Foreskin keratinocyte (primary cell): ENCODE measurements at places on chromosomes 6 and 20. TPM values are rescaled to one million over a fixed set of nuclear protein-coding genes. Genes with fewer than 3 reads are reported as not detected.

DNA sequence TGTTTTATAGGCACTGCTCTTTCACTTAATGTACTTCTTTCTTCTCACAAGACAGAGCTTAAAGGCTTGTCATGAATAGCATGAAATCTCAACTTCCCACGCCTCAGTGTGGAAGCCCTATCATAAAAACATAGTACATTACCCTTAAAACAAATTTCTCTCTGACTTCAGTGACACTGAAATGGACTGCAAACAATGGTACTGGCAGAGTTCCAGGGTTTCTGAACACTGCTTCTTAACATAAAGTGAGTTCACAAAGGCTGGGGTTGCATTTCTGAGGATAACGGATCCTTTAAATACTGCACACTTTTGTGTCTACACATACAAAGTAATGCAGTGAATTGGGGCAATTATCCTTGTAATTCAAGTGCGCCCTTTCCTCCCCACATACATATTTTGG lies 32.3 kb upstream of the PLEKHG1 start:
- DNase-seq = no peak

GRCh38 chr6:16273256-16273655 lies 34.9 kb downstream of the GMPR start:
- no peak for DNase-seq

DNA sequence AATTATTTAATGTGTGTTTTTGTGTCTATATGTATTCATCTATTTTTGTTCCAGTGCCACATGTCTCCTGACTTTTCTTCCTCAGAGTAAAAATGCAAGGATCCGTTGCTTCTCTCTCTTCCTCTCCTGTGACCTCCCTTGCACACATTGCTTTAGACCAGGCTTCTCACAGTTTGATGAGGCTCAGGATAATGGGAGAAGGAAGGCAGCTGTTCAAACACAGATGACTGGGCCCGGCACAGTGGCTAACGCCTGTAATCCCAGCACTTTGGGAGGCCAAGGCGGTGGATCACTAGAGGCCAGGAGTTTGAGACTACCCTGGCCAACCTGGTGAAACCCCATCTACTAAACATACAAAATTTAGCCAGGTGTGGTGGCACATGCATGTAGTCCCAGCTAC lies 241.9 kb downstream of the SAMD5 start:
- DNase-seq = no peak

DNA sequence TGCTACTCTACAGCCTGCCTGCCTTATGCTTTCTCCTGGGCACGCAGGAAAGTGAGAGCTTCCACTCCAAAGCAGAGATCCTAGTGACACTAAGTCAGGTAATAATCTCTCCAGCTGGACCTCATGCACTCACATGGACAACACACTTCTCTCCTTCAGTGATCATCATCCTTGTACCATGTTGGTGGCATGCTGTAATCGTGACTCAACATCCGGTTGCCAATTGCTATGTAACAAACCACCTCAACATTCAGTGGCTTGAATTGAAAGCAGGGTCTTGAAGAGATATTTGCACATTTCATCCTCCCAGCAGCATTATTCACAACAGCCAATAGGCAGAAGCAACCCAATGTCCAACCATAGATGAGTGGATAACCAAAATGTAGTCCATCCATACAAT lies 40.3 kb upstream of the PPP1R3G start:
- no peak for DNase-seq

- no peak for DNase-seq
These were observed 268.8 kb downstream of the KCNQ5 start for GRCh38 chr6:72890671-72891070.

ADTRP gene
- 3.0 and 4.3 TPM in 2 replicates for polyA plus RNA-seq

SNX9 gene
- polyA plus RNA-seq = 25.4 and 27.1 TPM in 2 replicates

- no peak for DNase-seq
These were observed 19.9 kb downstream of the SRSF6 start for GRCh38 chr20:43477619-43478018.

- DNase-seq = peak; percentile 59
These were observed 140.8 kb downstream of the SLC16A10 start for GRCh38 chr6:111228094-111228493.

DNA sequence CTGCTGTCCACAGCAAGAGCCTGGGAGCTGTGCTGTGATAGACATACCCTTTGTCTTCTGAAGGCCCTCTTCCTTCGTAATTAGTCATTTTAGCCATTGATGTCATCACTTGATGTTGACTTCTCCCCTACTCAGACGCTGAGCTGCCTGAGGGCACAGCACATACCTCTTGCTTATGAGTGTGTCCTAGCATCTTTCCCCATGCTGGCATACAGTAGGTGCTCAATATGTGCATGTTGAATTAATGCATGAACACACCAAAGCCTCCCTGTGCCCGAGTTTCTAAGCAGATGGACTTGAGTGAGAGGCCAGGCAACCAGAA lies 35.8 kb upstream of the FAM83D start:
- DNase-seq = peak; percentile 19

- no peak for DNase-seq
These were observed 5.3 kb upstream of the TCP11 start for GRCh38 chr6:35146453-35146852.

DNA sequence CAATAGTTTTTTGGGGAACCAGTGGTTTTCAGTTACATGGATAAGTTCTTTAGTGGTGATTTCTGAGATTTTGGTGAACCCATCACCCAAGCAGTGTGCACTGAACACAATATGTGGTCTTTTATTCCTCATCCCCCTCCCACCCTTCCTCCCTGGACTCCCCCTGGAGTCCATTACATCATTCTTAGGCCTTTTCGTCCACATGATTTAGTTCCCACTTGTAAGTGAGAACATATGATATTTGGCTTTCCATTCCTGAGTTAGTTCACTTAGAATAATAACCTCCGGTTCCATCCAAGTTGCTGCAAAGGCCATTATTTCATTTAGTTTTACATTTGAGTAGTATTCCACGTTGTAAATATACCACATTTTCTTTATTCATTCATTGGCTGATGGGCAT lies 28.3 kb downstream of the RPP40 start:
- DNase-seq = no peak

DNA sequence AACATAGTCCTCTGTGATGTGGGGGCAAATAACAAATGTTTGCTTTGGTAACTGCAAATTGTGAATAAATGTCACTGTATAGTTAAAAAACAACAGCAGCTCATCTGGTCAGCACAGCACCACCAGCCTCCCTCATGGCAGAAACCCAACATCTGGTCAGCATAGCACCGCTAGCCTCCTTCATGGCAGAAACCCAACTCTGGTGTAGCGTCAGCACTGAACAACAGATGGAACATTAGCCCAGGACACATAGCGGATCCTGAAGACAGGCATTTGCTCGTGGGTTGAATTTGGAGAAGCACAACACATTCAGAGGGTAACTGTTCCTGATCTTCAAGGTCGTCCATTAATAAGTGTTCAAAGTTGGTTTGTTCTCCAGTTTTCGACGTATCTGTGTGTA lies 265.9 kb downstream of the DLL1 start:
- DNase-seq = peak; percentile 7

DNA sequence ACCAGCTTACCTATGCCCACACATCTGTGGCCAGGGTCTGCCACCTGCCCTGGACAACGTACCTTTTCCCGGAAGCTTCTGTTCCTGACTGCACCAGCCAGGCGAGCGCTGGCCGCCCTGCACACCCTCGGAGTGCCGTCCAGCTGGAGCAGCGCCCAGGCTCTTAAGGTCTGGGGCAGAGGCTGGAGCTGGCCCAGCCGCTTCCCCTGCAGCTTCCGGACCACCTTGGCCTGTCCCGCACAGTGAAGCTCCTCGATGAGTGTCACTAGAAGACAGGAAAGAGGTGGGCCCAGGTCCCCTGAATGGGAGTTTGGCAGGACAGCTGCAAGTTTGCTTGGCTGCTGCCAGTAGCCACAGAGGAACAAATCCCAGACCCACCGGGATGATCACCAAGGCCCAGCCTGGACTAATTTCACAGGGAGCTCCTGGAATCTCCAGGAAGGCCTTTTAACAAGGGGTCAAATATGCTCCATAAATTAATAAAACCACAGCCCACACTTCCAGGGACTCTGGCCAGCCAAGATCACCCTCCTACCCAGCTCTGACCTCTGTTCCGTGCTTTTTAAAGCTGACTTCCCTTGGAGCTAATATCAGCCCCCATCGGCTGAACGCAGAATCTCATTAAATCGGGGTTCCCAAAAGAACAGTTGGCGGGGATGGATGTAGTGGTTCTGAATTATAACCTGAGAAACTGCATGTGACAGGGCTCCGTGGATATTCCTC lies 82.3 kb downstream of the PTPN1 start:
- DNase-seq = no peak

DNA sequence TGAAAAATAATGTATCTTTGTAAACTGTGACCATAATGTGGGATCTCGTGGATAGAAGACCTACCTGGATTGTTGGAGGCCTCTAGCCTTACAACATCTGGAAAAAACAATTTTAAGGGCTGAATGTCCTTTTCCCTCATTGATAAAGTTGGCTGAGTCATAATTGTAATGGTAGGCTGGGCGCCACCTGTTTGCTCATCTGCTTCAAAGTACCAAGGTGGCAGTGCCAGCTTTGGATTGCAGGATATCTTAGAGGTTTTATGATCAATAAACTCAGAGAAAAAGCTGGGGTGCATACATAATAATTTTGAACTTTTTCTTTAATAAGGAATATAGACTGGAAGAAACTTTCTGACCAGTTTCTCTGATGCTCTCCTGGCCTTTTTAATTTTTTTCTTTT lies 653.4 kb downstream of the MMUT start:
- no peak for DNase-seq

LRRC1 gene
- polyA plus RNA-seq = 9.2 and 10.7 TPM in 2 replicates

DNA sequence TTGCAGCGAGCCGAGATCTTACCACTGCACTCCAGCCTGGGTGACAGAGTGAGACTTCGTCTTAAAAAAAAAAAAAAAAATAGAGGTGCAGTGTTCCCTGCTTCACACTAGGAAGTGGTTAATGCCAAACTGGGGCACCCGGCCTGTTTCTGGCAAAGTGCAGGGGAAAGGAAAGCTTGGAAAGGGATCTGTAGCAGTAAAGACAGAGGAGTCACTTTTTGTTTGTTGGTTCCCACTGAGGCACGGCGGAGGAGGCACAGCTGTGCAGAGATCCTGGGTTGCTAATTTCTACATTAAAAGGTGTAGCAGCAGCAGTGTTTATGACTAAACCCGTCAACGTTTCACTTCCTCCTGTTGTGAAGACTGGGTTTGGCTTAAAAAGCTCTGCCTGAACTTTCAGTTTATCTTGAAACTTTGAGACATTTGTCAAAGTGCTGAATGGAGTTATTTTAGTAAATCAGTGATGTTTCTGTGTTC lies 125.6 kb downstream of the CARMIL1 start:
- DNase-seq = no peak

DNA sequence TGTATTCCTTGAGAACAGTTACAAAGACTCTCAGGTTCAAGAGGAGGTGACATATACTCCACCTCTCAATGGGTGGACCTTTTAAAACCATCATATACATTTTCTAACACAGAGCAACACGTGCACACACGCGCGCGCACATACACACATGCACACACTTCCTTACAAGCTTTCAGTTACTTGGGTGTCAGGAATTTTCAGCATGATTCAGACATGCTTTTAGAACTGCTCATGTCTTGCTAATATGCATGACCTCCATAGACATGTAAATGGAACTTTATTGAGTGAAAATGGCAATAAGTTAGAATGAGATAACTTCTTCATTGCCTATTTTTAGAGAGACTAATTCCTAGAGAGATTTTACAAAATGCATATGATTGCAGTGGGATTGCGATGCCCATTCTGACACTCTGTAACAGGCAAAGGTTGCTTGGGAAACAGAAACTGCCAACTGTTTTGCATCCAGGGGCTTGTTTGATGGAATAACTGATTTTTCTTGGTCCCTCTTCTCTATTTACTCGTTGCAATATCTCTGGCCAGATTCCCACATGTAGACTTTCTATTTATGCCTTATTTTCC lies 531.4 kb upstream of the RNF217 start:
- DNase-seq = no peak

DNA sequence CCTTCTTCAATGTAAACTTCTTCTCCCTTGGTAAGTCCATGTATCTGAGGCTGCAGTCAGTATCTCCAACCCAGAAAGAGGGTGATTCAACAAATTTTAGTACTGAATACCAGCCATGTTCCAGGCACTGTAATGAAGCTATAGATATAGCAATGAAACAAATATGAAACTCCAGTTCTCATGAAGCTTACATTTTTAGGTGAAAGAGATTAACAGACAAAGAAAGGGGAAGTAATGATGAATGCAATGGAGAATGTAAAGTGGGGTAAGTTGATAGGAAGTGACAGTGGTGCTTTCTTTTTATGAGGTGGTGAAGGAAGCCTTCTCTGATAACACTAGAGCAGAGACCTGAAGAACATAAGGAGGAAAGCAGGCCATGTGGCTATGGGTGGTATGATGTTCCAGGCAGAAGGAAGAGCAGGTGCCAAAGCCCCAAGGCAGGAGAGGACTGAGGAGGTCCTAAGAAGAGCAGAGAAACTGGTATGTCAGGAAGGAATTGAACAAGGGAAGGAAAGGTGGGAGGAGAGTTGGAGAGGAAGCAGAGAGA lies 143.6 kb downstream of the TFAP2B start:
- DNase-seq = no peak

DNA sequence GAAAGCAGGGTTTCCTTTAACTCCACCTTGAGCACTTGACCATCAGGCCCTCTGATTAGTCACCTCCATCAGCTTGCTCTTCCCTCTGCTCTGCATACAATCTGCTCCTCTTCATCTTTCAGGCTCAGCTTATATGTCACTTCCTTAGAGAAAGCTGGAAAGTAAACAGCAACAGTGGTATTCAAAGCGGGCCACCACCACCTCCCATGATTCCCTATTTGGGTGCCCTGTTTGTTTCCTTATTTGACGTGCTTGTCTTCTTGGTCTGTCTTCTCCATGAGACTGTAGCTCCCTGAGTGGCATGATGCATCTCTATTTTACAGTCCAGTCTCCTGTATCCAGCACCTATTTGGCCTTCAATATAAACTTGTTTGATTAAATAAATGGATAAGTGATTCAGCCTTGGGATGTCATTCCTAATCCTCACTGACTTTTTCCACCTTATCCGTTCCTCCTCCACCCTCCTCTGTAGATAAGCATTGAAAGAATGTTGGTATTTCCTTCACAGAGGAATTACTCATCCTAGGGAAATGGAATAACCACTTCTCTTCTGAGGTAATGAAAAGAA lies 102.8 kb upstream of the SGK1 start:
- DNase-seq = peak; percentile 85

- DNase-seq = no peak
These were observed 400.3 kb downstream of the TFAP2A start for GRCh38 chr6:10014557-10014956.

DNA sequence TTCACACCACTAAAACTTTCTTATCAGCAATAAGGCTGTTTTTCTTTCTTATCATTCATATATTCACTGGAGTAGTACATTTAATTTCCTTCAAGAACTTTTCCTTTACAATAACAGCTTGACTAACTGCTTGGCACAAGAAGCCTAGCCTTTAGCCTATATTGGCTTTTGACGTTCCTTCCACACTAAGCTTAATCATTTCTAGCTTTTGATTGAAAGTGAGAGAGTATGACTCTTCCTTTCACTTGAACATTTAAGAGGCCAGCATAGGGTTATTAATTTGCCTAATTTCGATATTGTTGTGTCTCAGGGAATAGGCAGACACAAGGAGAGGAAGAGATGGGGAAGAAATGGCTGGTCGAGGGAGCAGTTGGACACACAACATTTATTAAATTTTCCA lies 23.6 kb downstream of the THEMIS start:
- DNase-seq = no peak
